ENCODE measurements at places on chromosomes 4 and X.

DNA sequence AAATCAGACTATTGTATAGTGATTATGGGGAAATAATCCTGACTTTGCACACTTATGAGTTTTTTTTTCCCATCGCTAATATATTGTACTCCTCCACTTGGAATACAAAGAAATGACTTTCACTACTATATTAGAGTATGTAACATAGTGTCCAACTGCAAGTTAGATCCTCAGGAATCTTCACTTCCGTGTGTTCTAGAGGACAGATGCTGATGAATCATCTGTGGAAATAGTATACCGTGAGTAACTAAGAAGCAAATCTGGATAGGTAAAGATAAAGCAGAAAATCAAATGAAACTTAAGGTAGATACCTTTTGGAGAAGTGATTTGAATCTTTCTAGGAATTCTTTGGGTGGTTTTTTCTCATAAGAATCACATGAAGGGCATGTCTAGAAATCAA is 8.3 kb downstream of the IL21 start:
- DNase-seq: no peak

GRCh38 chr4:149735796-149736195 is 79.8 kb downstream of the IQCM start:
- DNase-seq: no peak

DNA sequence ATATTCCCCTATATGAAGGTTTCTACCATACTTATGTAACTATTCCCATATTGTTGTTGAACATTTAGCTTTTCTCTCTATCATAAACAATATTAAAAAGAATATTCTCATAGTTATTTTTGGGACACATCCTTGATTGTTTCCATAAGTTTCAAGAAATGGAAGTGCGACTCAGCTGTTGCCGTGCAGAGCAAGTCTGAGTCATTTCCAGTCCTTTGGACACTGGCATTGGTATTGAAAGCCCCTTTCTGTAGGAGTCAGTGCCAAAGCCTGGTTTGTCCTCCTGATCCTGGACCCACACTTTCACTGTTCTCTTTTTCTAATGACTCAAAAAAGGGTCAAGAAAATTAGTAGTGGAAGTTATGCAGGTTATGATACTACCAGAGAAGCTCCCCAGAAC is 108.3 kb upstream of the DIAPH2 start:
- DNase-seq: no peak

GRCh38 chr4:165293927-165294649 is 33.4 kb upstream of the MSMO1 start:
- DNase-seq: no peak

All from RPMI8226 (cell line).